Pancreas (tissue), 10 donors: ENCODE measurements at places on chromosomes 12 and 14.

GRCh38 chr12:2934371-2934770 is 24.8 kb upstream of the TEAD4 start:
- no peak for DNase-seq

DNA sequence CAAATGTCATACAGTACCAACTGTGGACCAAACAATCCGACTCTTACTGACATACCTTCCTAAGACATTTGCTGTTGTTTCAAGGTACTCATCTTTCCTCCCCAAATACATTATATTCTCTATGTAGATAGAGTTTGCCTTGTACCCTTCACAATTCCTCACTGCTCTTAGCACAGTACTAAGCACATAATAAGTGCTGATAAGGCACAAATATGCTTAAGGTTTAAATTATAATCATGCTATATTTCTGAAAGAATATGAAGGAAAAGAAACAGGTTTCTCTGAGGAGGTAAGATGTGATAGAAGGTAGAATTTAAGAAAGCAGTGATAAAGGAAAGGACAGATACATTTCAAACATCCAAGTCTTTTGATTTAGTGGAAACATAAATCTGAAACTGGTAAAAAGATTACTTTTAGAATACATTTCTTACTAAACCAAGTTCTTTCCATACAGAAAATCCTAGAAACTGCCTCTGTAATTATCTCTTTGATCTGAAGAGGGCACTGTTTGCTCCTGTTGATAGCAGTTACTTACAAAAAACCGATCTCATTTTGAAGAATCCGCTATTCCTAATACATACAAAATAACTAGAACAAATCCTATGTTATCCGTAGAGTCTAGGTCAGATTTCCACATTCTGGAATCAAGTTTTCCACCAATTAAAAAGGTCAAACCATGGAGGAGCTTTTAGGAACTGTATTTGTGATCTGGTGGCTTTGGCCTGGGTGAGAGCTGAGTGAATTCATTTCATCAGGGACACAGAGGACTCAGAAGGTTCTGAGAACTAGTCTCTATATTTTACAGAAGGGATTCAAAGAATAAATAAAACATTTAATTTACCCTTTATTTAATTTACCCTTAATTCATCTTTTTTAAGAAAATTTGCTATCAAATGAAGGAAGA is 311.9 kb downstream of the DAD1 start:
- no peak for DNase-seq

DNA sequence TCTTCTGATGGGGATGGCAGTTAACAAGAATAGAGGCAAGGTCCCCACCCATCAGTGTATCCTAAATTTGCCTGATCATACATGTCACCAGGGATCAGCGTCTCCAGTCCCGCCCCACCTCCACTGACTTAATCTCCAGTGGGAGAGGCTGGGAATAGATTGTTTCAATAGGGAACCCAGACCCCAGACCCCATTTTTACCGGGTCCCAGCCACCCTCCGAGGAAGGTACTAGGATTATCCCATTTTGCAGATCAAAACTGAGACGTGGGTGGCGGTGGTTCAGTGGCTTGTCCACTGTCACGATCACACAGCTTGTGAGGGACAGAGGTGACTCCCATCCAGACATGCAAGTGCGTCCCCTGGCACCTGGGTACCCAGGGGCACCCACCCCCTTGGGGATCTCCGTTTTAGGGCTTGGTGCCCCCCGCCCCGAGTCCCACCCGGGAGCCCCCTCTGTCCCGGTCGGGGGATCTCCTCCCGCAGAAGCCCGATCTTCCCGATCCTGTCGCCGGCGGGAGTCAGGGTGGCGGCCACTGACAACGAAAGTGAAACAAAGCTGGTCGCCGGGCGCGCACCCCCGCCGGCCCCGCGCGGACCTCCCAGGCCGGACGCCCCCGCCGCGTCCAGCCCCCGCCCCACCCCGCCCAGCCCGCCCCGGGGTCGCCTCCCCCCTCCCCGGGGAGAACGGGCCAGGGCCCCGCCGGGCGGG is 523 bp downstream of the WSB2 start:
- peak; percentile 61 for DNase-seq

DNA sequence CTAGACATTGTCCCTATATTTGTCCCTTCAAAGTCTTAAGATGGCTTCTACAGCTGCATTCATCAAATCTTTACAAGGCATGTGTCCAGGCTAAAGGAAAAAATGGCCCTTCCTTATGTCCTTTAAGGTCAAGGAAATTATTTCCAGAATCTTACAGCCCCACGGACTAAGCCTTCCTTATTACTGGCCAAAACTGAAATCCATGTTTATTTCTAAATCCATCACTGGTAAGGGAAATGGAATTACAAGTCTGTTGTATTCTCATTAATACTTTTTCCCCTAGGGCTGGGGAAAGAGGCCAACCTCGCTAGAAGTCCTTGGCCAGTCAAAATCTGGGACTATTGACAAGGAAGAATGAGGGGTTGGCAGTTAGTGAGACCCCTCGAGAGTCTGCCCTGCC is 252.5 kb downstream of the TMEM132C start:
- no peak for DNase-seq

- DNase-seq: no peak
These were observed 96.6 kb downstream of the RIMBP2 start for GRCh38 chr12:130619385-130620001.

DNA sequence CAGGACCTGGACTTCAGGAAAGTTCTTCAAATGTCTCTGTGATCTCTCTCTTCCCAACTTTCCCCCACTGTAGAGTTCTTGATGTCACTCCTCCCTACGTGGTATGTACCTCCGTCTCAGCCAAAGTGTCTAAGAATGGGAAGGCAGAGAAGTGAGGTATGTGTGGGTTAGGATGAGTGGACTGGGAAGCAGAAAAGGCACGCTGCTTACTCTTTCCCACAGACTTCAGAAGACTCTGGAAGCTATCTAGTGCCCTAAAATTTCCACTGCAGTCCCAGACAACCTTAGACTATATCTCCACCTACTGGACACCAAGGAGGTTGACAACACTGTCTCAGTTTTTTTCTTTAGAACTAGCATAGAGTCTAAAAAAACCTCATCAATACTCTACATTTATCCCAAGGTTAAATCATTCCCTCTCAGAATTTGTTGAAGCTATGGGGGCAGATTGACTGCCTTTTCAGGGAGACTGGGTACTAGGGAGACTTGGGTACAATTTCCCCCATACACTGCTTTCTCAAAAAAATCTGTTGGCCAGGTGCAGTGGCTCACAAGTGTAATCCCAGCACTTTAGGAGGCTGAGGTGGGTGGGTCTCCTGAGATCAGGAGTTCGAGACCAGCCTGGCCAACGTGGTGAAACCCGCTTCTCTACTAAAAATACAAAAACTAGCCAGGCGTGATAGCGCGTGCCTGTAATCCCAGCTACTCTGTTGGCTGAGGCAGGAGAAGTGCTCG is 20.6 kb upstream of the ITGA5 start:
- no peak for DNase-seq

- no peak for DNase-seq
These were observed 5.3 kb upstream of the GDF11 start for GRCh38 chr12:55737581-55738122.

DNA sequence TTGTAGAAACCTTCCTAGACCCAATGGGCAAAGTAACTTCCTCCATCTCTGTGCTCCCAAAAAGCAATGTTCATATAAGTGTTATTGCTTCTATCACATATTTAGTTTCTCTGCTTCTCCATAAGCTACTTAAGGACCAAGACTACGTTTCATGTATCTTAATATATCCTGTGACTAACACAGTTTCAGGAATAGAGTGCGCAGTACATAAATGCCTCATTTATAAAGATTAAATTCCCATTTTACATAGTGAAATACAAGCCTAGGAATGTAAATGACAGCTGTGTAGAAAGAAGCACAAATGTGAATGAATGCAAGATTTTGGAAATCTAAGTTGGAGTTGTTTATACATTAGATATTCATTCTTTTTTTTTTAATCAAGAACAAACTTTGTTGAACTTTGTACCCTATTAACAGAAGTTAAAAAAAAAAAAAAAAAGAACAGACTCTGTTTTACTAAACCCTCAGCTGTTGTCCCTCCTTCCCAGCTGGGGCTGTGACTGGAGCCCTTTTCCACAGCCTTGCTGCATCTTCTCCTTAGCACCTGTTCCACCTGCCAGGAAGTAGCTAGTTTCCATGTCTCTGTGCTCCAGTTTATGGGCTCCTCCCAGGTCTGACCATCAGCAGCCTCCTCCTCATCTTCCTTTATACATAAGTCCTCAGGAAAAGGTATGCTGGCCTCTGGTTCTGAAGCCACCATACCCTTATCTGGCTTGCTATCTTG is 7.0 kb upstream of the METTL17 start:
- no peak for DNase-seq

- no peak for DNase-seq
These were observed 11.6 kb upstream of the SPTB start for GRCh38 chr14:64891173-64891838.

DNA sequence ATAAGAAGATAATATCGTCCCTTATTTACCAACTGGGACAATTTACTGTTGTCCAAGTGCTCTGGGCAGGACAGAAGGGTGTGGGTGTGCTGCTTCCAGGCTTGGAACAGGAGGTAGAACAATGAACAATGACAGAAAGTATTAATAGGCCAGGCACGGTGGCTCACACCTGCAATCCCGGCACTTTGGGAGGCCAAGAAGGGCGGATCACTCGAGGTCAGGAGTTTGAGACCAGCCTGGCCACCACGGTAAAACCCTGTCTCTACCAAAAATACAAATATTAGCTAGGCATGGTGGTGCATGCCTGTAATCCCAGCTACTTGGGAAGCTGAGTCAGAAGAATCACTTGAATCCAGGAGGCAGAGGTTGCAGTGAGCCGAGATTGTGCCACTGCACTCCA is 2.5 kb downstream of the IFI27 start:
- DNase-seq: no peak
